ENCODE measurements at places on chromosomes 16 and 17.

GRCh38 chr17:47239967-47240651 lies 13.5 kb upstream of the ITGB3 start:
- H3K4me1 ChIP-seq, result no peaks in the 10 kb centered on the region
- no peak for DNase-seq
- no peak overlapping the region for H3K27ac ChIP-seq
- peaks cover 4% of the 10 kb centered on the region for H3K27me3 ChIP-seq
- no peaks in the 10 kb centered on the region for H3K36me3 ChIP-seq
- no peak overlapping the region for H3K4me3 ChIP-seq

GRCh38 chr16:61681124-61681523 lies 355.1 kb downstream of the CDH8 start:
- no peak overlapping the region for H3K27ac ChIP-seq
- H3K4me3 ChIP-seq, result no peak overlapping the region
- no peaks in the 10 kb centered on the region for H3K27me3 ChIP-seq
- no peaks in the 10 kb centered on the region for H3K36me3 ChIP-seq

DNA sequence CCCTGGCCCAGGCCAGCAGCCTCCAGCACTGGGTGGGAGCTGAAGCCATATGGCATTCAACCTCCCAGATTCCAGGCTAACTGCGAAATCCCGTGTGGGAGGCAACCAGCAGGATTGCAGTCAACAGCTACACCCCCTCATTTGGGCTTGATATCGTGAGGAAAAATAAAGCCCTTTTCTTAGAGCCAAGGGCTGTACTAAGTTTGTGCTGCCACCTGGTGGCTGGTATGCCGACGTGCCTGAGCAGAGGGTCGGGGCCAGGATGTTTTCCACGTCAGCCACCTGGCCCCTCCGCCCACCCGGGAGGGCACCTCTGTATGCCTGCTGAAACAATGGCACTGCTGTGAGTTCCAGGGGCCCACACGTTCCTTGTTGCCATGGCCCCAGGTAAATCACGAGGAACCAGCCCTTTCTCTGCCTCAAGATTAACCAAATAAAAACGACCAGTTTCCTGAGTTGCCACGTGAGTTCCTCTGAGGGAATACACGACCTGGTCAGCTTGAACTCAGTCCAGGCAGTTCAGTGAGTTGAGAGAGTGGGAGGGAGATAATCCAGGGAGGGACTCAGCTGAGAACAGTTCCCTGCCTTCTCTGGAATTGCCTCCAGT lies 9.0 kb downstream of the TMEM98 start:
- no peak overlapping the region for H3K27ac ChIP-seq
- no peak overlapping the region for H3K4me3 ChIP-seq
- DNase-seq, result peak; percentile 81
- H3K36me3 ChIP-seq, result no peaks in the 10 kb centered on the region
- peaks cover 2% of the 10 kb centered on the region for H3K27me3 ChIP-seq

GRCh38 chr17:6249732-6250131 lies 179.6 kb downstream of the WSCD1 start:
- H3K27ac ChIP-seq, result no peak overlapping the region
- H3K27me3 ChIP-seq, result no peaks in the 10 kb centered on the region
- H3K4me3 ChIP-seq, result no peak overlapping the region

GRCh38 chr17:11176549-11176948 lies 64.5 kb upstream of the SHISA6 start:
- peaks cover 8% of the 10 kb centered on the region for H3K4me1 ChIP-seq
- H3K27ac ChIP-seq, result no peak overlapping the region
- peaks cover 4% of the 10 kb centered on the region for H3K27me3 ChIP-seq

- no peaks in the 10 kb centered on the region for H3K4me1 ChIP-seq
- peaks cover 7% of the 10 kb centered on the region for H3K27me3 ChIP-seq
- no peak for DNase-seq
- H3K27ac ChIP-seq, result no peak overlapping the region
These were observed 7.6 kb upstream of the HNF1B start for GRCh38 chr17:37752482-37752881.

DNA sequence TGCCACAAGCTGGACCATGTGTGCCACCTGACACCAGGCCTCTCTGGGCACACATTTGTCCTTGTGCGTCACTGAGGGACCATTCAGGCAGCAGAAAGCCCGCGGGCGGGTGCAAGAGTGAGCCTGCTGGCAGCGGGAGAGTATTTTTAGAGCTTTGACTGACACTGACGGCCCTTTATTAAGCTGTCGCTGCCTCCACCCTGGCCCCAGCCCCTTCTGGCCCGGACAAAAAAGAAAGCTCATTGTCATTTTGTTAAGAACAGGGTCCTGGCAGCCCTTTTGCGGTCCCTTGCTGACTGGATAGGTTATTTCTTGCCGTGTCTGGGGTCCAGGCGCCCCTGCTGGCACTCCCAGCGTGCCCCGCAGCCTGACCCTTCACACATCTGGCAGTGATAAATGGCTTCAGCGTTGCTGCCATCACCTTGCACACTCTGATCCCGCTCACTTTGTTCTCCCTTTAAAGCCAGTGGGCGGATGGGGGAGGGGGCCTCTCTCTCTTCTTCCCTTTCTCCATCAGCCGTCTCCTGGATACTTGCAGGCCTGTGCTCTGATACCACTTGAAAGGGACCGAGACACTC lies 78.4 kb upstream of the NKD1 start:
- peaks cover 9% of the 10 kb centered on the region for H3K4me1 ChIP-seq
- H3K27ac ChIP-seq, result no peak overlapping the region
- peak overlapping the region; percentile 23 for H3K4me3 ChIP-seq
- no peaks in the 10 kb centered on the region for H3K36me3 ChIP-seq

GRCh38 chr16:47568351-47568750 lies 107.2 kb downstream of the PHKB start:
- H3K4me3 ChIP-seq, result no peak overlapping the region
- peaks cover 7% of the 10 kb centered on the region for H3K36me3 ChIP-seq
- H3K27me3 ChIP-seq, result no peaks in the 10 kb centered on the region
- no peak for DNase-seq
- H3K4me1 ChIP-seq, result no peaks in the 10 kb centered on the region

DNA sequence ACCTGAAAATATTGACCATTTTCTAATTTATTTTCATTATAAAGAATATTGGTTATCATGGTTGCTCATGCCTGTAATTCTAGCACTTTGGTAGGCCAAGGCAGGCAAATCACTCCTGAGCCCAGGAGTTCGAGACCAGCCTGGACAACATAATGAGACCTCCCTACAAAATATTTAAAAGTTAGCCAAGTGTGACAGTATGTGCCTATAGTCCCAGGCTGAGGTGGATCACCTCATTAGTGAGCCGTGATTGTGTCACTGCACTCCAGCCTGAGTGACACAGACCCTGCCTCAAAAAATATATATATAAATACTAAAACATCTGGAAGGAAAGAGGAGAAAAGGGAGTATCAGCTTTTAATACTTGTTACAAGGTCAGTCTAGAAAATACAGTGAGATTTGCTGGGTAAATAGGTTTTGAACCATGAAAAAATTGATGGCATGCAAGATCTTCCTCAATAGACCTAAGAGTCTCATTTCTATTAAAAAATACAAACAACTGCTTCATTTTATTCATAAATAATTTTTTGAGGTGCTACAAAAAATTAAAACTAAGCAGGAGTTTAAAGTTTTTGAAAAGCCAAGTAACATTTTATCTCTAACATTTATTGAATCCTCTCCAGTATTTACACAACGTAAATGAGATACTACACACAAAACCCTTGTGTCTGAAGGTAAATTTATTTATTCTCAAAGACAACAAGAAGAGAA lies 47.7 kb downstream of the TUBD1 start:
- H3K27ac ChIP-seq, result no peak overlapping the region
- H3K36me3 ChIP-seq, result no peaks in the 10 kb centered on the region
- DNase-seq, result no peak
- H3K4me1 ChIP-seq, result peaks cover 6% of the 10 kb centered on the region

DNA sequence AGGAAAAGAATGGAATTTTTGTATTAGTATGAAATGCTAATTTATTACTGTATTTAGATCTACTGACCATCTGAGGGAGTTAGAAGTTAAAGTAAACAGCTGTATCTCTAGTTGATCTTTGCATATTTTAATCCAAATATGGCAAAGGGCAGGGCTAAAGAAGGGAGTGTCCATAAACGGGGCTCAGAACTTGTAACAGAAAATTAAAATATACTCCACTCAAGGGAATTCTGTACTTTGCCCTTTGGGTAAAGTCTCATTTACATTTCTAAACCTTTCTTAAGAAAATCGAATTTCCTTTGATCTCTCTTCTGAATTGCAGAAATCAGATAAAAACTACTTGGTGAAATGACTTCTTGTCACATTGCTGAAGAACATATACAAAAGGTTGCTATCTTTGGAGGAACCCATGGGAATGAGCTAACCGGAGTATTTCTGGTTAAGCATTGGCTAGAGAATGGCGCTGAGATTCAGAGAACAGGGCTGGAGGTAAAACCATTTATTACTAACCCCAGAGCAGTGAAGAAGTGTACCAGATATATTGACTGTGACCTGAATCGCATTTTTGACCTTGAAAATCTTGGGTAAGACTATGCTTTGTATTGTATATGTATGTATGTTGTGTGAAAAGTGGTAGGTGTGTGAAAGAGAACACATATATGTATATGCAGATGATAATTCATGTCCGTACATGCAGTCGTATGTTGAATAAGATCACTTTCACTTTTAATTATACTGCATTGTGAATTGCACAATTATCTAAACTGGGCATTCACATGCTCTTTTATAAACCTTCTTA lies at the start of gene ASPA:
TSS of gene ASPA (plus strand) at position 186 of the 799 bp plus-strand sequence. CDS start at position 349, 163 bp downstream.
- peak within 1 kb of the TSS; percentile 33 for H3K27ac ChIP-seq
- no peaks in the 10 kb centered on the region for H3K27me3 ChIP-seq
- H3K4me1 ChIP-seq, result peaks cover 6% of the 10 kb centered on the region
- H3K36me3 ChIP-seq, result no peaks in the 10 kb centered on the region
- DNase-seq, result no peak

DNA sequence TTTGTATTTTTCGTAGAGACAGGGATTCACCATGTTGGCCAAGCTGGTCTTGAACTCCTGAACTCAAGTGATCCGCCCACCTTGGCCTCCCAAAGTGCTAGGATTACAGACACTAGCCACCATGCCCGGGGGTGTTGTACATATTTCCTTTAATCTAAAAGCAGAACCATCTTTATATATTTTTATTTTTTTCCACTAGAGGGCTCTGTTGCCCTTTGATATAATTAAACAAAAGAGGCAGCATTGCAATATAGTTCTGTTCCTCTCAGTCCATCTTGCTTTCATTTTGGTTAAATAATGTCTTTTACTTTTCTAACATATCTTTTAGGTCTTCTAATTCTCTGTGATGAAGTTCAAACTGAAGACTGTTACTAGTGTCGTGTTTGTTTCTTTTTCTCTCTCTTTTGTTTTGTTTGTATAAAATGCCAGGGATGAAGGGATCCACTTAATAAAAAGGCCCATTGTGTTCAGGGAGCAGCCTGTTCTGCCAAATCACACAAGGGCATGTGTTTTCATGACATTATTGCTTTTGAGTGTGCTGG lies 23.4 kb downstream of the WWOX start:
- H3K36me3 ChIP-seq, result no peaks in the 10 kb centered on the region
- peaks cover 3% of the 10 kb centered on the region for H3K4me1 ChIP-seq
- no peaks in the 10 kb centered on the region for H3K27me3 ChIP-seq
- peak overlapping the region; percentile 79 for H3K27ac ChIP-seq
- DNase-seq, result no peak
- H3K4me3 ChIP-seq, result no peak overlapping the region

DNA sequence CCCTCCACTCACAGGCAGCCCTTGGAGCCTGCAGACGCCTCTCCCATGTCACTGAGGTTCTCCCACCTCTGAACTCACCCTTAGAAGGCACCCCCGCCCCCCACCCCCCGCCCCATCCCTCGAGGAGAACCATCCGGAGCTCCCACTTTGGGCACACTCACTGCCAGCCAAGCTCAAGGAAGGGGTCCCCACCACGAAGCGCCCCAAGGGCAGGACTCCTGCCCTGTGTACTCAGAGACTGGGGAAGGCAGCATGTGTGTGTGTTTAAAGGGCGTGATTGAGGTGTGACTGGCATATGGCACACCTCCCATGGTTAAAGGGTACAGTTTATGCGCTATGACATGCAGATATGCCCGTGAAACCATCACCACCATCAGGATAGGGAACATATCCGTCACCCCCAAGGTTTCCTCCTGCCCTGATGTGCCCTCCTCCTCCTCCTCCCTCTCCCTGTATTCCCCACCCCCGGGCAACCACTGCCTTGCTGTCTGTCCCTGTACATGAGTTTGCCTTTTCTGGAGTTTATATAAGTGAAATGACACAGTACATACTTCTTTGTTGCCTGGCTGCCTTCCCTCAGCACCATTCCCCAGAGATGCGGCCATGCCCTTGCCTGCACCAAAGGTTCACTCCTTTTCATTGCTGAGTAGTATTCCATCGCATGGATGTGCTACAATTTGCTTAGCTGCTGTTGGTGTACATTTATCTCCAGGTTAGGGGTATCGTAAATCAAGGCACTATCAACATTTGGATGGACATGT lies 14.0 kb upstream of the RBFOX3 start:
- no peaks in the 10 kb centered on the region for H3K36me3 ChIP-seq
- H3K4me1 ChIP-seq, result peaks cover 27% of the 10 kb centered on the region
- no peak for DNase-seq
- H3K4me3 ChIP-seq, result no peak overlapping the region
- no peak overlapping the region for H3K27ac ChIP-seq
- H3K27me3 ChIP-seq, result peaks cover 18% of the 10 kb centered on the region

- peak overlapping the region; percentile 34 for H3K4me3 ChIP-seq
- peak; percentile 61 for DNase-seq
- H3K4me1 ChIP-seq, result peaks cover 21% of the 10 kb centered on the region
- H3K27ac ChIP-seq, result no peak overlapping the region
These were observed 12.0 kb downstream of the CA4 start for GRCh38 chr17:60161598-60162330.

DNA sequence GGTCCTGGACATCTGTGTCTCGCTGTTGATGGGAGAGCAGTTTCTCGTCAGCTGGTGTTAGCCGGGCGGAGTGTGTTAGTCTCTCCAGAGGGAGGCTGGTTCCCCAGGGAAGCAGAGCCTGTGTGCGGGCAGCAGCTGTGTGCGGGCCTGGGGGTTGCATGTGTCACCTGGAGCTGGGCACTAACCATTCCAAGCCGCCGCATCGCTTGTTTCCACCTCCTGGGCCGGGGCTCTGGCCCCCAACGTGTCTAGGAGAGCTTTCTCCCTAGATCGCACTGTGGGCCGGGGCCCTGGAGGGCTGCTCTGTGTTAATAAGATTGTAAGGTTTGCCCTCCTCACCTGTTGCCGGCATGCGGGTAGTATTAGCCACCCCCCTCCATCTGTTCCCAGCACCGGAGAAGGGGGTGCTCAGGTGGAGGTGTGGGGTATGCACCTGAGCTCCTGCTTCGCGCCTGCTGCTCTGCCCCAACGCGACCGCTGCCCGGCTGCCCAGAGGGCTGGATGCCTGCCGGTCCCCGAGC lies 17.9 kb downstream of the GAA start:
- peaks cover 12% of the 10 kb centered on the region for H3K27me3 ChIP-seq
- peak overlapping the region; percentile 76 for H3K4me3 ChIP-seq
- DNase-seq, result peak; percentile 88
- peaks cover 24% of the 10 kb centered on the region for H3K4me1 ChIP-seq

DNA sequence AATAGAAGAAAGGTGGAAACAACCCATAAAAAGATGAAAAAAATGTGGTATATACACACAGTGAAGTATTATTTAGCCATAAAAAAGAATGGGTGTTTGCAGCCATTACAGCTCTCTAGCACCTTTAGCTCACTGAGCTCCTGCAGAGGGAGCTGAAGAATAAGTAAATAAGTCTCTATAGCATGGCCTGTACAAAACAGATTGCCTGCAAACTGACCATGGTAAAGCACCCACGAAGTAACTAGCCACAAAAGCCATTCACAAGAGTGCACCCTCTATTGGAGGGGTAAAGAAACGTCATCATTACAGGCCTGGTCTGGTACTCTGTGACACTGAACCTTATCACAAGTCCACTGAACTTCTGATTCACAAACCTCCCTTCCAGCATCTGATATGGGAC lies 76.3 kb downstream of the USP32 start:
- no peak for DNase-seq
- H3K4me3 ChIP-seq, result no peak overlapping the region
- peaks cover 5% of the 10 kb centered on the region for H3K4me1 ChIP-seq
- no peaks in the 10 kb centered on the region for H3K27me3 ChIP-seq
- H3K36me3 ChIP-seq, result no peaks in the 10 kb centered on the region
